NCI-H2081 treated with DMSO at 0.1 percent for 48 hours (cell line): ENCODE measurements at places on chromosomes 7 and 10.

DNA sequence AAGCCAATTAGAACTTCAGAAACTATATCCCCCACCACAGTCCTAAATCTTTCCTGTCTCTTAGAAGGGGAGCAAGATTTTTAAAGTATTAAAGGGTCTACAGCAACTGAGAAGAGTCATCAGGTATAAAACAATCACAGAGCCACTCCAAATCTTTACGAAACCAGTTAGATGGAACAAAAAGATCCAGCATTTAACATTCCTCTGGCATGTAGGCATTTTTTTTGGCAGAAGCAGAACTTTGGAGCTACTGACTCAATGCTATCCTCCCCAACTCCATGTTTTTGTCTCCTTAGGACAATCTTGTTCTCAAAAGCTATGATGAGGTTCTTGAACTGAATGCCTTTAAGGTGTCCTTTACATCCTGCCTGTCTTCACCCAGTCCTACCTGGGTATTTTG is 333.3 kb downstream of the PRPF18 start:
- no peak for DNase-seq

GRCh38 chr7:32250471-32251260 is 180.5 kb upstream of the PDE1C start:
- DNase-seq = no peak

GRCh38 chr10:90051474-90051873 is 350.1 kb downstream of the KIF20B start:
- no peak for DNase-seq

DNA sequence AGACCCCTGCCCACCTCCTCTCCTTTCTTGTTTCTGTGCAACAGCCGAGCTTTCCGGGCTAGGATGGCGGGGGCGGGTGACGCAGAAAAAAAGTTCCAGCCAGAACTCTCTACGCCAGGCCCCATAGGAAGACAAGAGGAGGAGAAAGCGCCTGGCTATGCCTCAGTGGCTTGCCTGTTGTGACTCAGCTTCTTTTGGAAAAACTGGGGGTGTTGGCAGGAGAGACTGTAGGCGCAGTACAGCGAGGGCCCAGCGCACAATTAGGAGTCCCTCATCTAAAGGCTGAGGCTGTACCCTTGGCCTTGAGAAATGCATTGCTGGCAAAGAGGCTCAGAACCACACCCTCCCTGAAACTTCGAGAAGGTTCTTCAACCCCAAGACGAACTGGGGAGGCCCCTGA is 28.0 kb upstream of the KPNA7 start:
- DNase-seq = no peak

- DNase-seq = no peak
Measured at GRCh38 chr10:120570418-120570817, 113.4 kb downstream of the PLPP4 start.

GRCh38 chr7:867406-868188 is 8.8 kb upstream of the GET4 start:
- no peak for DNase-seq
